ENCODE measurements at places on chromosomes 3 and 15.

- no peak for DNase-seq
These were observed 19.2 kb downstream of the EID1 start for GRCh38 chr15:48896869-48897814.

GRCh38 chr3:134312072-134312872 is 61.6 kb upstream of the RYK start:
- DNase-seq, result no peak

- peak; percentile 74 for DNase-seq
These were observed 81.5 kb downstream of the SMAD3 start for GRCh38 chr15:67146875-67147381.

DNA sequence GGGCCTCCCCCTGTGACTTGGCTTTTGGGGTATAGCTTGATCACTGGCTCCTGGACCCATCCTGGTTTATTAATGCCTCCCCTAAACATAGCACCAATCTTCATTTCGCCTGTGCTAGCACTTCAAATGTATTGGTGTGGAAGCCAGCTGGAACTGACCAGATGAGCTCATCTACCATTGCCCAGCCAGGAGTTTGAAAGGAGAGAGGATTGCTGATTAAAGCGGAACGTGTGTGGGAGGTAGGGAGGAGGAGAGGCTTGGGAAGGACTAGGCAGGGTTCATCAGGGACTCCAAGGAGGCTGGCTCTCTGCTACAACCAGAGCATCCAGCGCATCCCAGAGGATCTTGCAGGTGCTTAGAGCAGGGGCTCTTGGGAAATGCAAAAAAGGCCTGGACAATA is 34.4 kb upstream of the TLE3 start:
- DNase-seq, result no peak

DNA sequence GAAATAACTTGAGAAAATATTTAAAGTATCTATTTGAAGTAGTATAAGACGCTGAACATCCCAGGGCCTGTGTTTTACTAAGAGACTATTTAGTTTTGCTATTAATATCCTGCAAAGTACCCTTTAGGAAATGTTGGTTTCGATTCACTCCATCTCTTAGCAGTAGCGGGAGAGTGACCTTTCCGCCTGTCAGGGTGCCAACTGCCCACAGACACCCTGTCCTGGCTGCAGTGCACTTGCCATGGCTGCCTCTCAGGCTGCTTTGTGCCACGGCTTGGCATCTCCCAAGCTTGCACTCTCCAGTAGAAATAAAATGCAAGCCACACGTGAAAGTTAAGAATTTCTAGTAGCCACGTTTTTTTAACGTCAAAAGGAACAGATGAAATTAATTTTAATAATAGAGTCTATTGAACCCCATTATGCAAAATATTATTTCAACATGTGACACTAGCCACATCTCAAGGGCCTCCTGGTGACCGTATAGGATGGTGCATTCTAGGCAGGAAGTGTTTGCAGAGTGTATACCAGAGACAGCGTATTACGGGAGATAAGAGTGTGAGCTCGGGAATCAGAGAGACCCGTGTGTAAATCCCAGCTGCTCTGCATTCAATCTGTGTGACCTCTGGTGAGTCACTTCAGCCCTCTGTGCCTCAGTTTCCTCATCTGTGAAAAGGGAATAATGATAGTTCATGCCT is 19.8 kb downstream of the ADAMTS9 start:
- no peak for DNase-seq

DNA sequence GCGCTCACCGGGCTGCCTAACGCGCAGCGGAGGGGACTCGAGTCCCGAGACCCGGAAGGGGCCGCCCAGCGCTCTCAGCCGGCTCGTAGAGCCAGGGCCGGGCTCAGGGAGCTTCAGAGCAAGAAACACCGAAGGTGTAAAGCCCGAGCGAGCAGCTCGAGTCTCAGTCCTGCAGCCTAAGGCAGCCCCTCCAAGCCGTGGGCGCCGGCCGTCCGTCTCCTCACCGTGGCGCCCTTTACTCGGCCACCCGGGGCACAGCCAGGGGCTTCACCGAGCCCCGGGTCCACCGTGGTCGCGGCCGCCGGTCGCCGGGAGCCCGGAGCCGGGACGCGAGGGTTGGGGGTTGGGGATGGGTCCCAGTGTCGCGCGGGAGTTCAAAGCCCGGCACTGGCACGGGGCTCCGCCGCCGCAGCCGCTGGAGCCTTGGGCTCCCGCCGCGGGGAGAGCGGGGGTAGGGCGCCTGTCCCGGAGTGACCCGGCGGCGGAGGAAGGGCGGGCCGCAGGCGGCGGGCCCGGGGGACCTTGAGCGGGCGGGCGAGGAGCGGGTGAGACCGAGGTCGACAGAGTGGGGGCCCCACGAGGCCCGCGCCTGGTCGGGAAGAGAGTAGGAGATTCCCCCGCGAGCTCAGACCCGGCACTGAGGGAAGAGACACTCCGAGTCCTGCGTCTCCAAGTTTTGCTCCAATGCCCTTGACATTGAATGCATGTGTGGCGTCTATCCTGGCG is 26.9 kb upstream of the THRB start:
- no peak for DNase-seq

DNA sequence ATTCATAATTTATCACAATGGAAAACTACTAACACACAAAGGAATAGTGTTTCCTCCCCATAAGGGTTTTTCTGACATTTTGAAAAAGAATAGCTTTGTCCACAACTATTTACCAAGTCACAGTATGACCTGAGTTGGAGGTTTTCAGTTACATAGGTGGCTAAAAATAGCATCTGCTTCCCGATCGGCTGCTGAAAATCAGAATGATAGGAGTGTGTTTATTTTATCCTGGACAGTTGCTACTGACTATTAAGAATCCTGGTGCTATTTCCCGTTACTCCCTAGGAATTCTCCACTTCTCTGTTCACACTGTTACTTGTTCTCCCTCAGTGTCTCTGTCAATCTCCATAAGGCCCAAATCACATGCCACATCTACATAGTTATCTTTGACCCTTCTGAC is 353.9 kb upstream of the RARB start:
- DNase-seq, result no peak

DNA sequence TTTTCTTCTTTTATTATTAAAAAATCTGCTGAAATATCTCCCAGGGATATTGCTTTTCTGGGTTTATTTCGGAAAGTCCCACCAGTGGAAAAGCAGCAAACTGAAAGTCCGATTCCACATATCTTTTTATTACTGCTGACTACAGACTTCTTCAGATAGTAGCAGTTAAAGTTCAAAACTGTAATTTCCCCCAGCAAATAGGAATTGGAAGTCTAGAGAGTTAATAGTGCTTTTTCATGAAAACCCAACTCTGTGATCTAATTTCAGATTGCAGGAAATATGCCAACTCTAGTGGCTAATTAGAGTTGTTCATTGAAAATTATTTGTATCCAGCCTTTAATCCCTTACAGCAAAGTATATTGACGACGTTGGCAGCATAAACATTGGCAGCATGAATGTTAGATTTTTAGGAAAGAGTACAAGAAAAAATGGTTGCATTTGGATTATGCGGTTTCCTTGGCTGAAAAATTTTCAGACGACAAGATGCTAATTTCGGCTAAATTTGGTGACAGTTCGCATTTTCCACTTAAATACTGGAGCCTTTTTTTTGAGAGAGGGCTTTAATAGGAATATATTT is 472.9 kb upstream of the CBLB start:
- DNase-seq, result no peak

DNA sequence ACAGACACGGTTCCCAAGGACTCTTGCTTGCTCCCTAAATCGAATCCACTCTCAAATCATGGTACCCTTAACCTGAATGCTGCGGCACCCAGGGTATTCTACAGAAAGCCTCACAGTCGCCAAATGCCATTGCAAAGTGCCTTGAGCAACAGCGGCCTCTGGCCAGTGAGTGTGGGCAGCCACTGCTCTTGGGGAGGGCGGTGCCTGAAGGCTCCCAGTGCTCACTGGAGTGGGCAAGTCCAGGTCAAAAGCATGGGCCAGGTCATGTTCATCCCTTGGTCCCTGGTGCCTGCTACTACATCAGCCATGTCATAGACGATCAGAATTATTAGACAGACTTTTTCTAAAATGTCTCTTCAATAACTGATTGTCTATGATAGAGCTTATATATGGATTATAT is 82.5 kb downstream of the ADAMTS17 start:
- no peak for DNase-seq

DNA sequence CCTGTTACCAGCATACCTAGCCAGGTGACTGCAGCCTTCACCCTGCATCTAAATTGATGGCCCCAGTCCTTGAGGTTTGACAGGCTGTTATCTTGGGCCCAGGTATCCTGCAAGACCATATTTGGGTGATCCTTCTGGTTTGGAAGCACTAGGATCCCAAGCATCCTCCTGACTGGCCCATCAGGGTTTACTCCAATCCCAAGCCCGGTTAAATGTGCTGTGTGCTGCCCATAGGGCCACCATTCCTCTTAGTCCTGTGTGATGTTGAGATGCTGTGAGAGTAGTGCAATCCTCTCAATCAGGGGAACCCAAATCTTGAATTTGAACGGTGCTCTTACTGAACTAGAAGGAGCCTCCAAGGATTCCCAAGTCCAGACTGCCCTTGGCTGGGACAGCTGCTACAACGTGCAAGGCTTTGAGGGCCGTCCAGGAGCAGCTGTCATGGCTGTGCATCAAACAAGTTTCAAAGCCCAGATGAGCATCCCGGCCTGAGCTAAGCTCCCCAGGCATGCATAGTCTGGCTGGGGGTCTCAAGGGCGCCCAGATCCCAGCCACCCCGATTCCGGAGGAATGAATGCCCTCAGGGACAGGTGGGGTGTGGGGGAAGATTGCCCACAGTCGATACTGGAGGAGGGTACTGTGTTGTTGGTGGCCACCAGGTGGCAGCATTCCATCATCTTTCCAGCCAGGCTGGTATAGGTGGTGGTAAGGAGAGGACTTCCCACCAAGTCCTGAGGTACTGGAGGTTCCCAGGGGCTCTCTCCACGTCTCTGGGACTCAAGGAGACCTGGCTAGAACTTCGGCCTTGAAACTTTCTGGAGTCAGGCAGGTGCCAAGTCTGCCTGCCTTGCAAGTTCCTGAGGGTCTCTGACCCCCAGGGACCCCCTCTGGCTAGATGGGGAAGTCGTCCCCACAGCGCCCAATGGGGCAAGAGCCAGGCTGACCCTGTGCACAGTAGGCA is 32.6 kb downstream of the RBM5 start:
- DNase-seq, result peak; percentile 34

DNA sequence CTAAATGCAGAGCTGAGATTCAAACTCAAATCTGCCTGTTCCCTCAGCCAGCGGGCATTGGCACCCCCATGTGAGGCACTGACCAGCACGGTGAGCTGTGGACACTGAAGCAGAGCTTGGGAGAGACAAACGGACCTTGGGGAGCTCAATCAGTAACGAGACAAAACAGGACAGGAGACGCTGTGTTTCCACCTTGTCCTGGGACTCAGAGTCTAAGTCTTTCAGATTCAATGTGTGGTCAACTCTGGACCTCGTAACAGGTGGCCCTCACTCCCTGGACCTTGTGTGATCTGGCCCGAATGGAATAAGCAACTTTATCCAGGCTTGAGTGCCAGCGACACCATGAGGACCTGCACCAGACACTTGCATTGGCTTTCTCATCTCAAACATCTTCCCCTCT is 232.5 kb downstream of the UACA start:
- DNase-seq, result no peak

GRCh38 chr3:58496206-58496857 is 4.4 kb downstream of the KCTD6 start:
- DNase-seq, result no peak

DNA sequence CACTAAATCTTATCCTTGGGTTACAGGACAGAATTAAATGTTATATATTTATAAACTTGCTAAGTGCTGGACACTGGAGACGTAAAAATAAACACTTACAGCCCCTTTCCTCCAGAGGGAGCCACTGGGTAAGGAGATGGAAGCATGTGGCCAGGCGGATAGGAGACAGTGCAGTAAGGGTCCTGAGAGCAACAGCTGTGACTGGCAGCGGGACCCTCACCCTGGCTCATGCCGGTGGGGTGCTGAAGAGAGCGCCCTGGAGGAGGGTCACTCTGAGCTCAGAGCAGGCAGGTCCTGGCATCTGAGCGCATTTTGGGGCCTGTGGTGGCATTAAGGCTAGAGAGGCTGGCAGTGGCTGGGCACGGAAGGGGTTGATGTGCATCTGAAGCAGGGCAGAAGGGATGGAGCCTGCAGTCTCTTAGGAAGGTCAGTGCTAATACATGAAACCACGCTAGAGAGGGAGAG is 16.0 kb downstream of the SEC61A1 start:
- DNase-seq, result no peak

- DNase-seq, result peak; percentile 46
These were observed 9.2 kb upstream of the PGPEP1L start for GRCh38 chr15:99016680-99017321.

DNA sequence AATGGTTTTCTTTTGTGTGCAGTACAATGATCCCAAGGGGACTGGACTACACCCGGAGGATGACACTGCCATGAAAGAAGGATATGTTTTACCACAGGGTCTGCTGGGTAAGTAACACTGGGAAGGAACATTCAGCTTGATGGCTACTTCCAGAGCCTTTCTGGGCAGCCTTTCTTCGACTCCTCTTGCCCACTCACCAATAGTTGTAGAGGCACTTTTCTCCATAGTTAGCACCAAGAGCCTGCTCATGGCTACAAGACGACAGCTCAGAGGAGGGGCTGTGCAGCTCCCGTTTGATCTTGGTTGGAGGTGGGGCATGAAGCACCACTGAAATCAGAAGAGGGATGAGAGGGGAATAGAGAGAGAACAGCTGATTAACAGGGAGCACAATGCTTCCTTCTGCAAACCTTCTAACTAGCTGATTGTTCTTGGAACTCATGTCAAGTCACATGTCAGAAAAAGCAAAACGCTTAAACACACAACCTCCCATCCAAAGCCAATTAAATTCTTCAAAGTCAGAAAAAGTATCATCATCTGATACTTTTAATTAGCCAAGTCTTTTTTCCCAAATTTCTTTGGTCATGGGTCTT is 27.9 kb downstream of the ETV5 start:
- DNase-seq, result no peak

GRCh38 chr3:161555320-161555719 is 58.7 kb downstream of the OTOL1 start:
- no peak for DNase-seq

DNA sequence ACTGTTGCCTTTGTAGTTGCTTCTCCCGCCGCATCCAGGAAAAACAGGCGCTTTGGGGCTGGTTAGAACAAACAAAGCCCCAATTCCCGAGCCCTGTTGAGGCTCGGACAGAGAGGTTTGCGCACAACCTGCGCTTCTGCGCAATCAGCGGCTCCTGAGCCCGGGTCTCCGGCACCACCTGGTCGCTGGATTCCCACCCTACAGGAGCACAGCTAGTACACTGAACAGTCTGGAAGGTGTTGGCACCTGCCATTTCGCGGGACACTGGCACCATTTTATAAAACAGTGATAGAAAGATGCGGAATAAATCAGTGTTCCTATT is 13.8 kb downstream of the ZIC4 start:
- DNase-seq, result no peak

GRCh38 chr3:186783058-186783730 is at the start of gene EIF4A2:
Gene EIF4A2 (plus strand): TSS chr3:186783577. CDS start chr3:186783611, 34 bp downstream.
- peak; percentile 74 for DNase-seq

DNA sequence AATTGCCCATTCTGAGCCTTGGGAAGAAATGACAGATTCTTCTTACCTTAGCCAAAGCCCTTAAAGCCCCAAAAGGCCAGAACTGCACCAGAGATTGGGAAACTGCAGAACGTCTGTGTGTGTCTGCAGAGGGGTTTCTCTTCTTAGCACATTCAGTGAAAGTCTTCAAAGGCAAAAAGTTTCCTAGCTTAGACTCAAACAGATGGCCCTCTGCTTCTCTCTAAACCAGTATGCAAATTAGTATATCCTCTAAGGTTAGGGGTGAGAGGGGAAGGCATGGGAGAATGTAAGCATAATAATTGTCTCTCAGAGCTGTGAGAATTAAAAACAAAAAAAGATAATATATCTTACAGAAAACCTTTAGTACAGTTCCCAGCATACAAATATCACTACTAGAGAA is 334.0 kb upstream of the MCTP2 start:
- DNase-seq, result no peak
